CMK (cell line): ENCODE measurements at places on chromosomes 12 and 14.
A peak's percentile ranks its signal among the peaks of the same experiment; 100 is the strongest.

DNA sequence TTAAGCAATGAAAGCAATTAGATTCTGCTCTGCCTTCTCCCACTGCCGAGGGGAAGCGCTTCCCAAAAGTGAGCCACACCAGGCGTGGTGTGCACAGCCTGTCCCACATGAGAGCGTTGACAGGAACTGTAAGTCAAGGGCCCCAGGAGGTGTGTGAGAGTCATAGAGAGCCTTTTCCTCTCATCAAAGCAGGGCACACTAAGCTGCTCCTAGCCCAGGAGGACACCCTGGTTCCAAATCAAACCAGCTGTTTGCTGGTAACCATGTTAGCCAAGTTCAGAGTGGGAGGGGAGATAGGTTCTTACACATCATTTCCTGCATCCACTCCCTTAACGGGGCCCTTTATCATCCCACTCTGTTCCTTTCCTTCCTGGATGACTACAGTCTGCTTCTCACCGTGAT lies 98.3 kb downstream of the SPTSSA start:
- DNase-seq = no peak

DNA sequence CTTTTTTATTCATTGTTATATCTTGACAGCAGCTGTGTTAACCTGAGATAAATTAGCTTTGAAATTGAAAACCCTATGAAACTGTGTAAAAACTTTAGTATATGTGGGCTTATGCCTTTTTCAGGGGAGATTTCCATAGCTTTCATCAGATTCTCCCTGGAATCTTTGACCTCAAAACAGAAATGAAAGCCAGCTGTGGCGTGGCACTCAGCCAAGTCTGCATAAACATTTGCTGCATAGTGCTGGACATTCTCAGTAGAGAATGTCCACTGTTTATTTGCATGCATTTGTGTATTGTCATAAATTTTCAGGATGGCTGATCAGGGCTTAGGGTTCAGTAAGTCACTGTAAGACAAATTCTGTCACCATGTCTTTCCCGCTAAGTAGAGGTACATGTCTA lies 115.3 kb upstream of the NAP1L1 start:
- DNase-seq = no peak

GRCh38 chr12:114944736-114945135 lies 260.8 kb upstream of the TBX3 start:
- DNase-seq = no peak

GRCh38 chr14:54895683-54896082 lies 6.9 kb downstream of the GCH1 start:
- no peak for DNase-seq

DNA sequence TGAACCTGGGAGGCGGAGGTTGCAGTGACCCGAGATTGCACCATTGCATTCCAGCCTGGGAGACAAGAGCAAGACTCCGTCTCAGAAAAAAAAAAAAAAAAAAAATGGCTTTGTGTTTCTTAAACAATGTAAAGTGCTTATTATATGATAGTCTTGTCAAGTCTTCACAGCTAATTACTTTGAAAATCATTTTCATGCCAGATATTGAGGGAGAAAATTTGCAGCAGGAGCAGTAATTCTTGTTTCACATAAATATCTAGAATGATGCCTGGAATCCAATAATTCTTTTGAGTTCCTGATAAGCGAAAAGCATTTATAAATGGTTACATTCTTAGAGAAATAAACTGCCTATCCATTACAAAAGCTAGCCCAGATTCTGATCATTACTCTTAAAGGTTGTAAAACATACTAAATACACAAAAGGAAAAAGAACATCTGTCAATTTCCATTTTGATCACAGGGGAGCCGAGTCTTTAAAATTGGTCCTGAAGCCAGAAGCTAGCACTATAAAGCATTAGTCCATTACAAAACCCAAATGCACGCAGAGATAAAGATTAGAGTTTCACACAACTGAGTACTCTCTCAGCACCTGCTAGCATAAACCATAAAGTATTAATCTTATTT lies 50.3 kb downstream of the IFT81 start:
- no peak for DNase-seq

GRCh38 chr14:99360774-99361595 lies 89.0 kb upstream of the BCL11B start:
- DNase-seq = peak; percentile 22

DNA sequence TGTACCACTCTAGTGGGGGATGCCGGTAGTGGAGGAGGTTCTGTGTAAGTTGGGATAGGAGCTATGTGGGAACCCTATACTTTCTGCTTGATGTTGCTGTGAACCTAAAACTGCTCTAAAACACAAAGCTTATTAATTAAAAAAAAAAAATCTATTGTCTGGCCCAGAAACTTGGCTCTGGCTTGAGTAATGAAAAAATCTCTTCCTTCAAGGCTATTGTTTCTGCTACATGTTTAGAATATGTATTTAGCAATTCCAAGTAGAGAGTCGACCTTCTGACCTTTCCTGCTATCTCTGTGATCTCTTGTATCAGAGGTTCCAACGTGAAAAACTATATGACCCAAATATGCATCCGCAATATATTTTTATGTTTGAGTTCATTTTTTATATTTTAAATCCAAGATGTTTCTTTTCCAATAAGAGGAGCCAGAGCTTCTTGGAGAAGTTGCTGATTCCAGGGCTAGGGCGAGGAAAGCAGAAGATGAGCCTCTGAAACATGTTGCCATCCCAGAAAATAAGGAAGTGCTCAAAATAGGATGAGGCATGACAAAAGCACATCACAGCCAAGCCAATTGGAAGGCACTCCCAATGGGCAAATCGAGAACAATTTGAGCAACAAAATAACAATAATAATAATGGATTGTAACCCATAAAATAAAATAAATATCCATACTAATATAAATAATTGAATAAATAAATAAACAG lies 184.6 kb upstream of the TMEM260 start:
- no peak for DNase-seq

- no peak for DNase-seq
These were observed 164.9 kb downstream of the PHETA1 start for GRCh38 chr12:111203969-111204368.

- no peak for DNase-seq
These were observed 704.3 kb upstream of the FLRT2 start for GRCh38 chr14:84825481-84826251.

- no peak for DNase-seq
These were observed 72.8 kb upstream of the RBM19 start for GRCh38 chr12:114038962-114039361.
